ENCODE measurements at places on chromosomes 5 and 9.

GRCh38 chr5:173514661-173515060, 101.8 kb downstream of the BOD1 start:
- no peak for DNase-seq

GRCh38 chr5:146883511-146883910, 5.0 kb upstream of the PPP2R2B start:
- DNase-seq: no peak

DNA sequence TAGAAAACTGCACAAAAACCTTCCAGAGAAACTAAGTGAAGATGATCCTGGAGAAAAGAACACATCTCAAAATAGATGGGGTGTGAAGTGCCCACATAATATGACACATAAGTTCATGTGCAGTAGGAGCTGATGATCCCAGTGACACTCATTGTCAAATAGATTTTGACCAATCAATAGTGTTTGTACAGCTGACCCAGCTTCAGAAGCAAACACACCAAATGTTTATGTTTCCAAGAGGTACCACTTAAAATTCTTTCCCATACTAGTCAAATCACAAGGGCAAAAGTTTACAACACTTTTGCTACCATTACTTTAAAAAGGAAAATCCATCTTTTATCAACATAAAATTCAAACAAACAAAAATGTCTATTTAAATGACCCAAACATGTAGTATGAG, 175.0 kb downstream of the MLLT3 start:
- DNase-seq: no peak

- DNase-seq: no peak
Measured at GRCh38 chr9:90460220-90460619, 182.4 kb downstream of the DIRAS2 start.

DNA sequence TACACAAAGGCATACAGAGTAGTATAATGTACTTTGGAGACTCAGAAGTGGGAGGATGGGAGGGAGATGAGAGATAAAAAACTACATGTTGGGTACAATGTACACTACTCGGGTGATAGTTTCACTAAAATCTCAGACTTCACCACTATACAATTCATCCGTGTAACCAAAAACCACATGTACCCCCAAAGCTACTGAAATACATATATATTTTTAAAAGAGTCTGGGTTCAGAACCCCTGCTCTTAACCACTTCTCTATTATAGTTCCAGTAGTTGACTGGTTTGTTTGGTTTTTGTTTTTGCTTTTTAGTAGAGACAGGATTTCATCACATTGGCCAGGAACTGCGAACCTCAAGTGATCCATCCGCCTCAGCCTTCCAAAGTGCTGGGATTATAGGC, 22.6 kb downstream of the SGTB start:
- no peak for DNase-seq

- DNase-seq: no peak
Measured at GRCh38 chr9:117091529-117091928, 323.3 kb downstream of the ASTN2 start.

DNA sequence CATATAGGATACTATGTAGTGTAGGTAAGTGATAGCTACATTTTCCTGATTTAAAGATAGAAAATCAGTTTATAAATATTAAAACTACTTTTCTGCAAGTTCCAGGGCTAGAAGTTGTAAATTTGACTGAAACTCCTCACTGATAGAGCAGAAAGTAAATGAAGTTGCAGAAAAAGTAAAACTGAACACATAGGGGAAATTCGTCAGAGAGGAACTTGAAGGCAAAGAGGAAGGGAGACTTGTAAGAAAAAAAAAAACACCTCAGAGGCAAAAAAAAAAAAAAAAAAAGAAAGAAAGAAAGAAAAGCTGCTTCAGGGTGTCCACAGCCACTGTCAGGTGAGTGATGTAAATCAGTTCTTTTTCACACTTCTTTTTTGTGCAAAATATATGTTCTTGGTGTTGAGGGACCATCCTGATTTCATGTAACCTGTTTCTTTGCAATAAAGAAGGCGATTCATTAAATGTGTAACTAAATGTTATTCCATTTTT, 336.2 kb upstream of the ZNF462 start:
- no peak for DNase-seq

GRCh38 chr5:141811287-141812155, 66.7 kb downstream of the PCDH1 start:
- peak; percentile 17 for DNase-seq

DNA sequence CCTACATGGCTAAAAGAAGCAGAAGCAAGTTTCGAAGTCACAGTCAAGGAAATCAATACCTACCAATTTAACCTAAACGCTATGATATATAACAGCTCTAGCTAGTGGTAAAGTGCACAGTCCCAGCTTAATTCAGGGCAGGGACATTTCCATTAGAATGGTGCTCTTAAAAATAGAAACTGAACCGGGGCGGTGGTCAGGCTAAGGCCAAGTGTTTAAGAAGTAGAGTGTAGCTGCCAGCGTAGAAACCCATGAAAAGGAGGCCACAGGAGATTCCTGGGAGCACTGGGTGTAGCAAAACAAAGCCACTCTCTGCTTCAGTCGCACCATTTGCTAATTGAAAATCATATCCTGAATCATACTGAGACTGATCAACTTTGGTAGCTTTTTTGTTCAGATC, 28.8 kb downstream of the PPIC start:
- no peak for DNase-seq
